Caki2 (cell line): ENCODE measurements at places on chromosomes 7 and 10. TPM values are rescaled to one million over a fixed set of nuclear protein-coding genes. Genes with fewer than 3 reads are reported as not detected.

The ANKRD30A gene
- not detected in 2 replicates for total RNA-seq

- DNase-seq, result no peak
These were observed 128.7 kb downstream of the C10orf105 start for GRCh38 chr10:71590781-71591350.

- no peak for DNase-seq
These were observed 1.4 kb downstream of the SUPV3L1 start for GRCh38 chr10:69181433-69181832.

DNA sequence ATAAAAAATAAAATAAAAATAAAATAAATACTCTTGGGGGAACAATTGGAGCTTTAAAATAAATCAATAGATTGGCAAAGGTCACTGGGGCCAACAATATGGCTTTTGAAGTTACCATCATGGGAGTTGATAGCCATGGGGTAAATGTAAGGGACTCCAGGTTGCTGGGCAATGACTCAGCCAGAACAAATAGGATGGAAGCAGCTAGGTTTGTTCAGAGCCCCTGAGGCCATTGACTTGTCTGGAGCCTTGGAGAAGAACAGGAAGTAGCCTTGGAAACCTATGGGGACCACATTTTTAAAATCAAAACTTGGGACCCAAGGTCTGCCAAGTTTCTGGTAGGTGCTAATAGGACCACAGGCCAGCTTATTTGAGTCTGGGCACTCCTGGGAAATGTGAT, 20.2 kb upstream of the FRA10AC1 start:
- no peak for DNase-seq

GRCh38 chr10:125684581-125684980, 1.6 kb upstream of the TEX36 start:
- DNase-seq, result no peak

The ADCY1 gene
- 0.32 TPM in 1 of 2 replicates, not detected in the other for total RNA-seq

- DNase-seq, result no peak
These were observed 2.0 kb upstream of the ARPC1B start for GRCh38 chr7:99372275-99373090.

The VGF gene
- 0.14 and 0.74 TPM in 2 replicates for total RNA-seq

DNA sequence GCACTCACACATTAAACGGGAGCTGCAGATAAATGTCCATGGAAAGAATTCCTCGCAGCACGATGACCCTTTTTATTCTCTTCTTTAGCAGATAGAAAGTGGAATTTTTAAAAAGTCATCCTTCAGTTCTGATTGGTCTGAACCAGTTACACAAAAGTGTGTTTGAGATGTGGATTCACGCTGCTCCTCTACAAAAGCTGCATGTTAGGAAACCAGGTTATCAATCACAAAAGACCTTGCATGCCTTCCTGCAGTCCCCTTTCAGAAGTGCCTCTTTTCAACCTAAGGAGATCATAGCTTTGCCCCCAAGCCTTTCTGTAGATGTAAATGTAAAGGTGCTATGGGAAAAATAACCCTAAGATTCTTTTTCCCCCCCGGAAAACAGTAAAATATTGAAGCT, 299.7 kb downstream of the PLXDC2 start:
- DNase-seq, result no peak

The BMPER gene
- total RNA-seq, result not detected in 2 replicates

The SYNPO2L gene
- not detected in 2 replicates for total RNA-seq

GRCh38 chr7:71824006-71824760, 588.0 kb downstream of the CALN1 start:
- DNase-seq, result no peak

The FAM20C gene
- total RNA-seq, result 26.8 and 28.8 TPM in 2 replicates

DNA sequence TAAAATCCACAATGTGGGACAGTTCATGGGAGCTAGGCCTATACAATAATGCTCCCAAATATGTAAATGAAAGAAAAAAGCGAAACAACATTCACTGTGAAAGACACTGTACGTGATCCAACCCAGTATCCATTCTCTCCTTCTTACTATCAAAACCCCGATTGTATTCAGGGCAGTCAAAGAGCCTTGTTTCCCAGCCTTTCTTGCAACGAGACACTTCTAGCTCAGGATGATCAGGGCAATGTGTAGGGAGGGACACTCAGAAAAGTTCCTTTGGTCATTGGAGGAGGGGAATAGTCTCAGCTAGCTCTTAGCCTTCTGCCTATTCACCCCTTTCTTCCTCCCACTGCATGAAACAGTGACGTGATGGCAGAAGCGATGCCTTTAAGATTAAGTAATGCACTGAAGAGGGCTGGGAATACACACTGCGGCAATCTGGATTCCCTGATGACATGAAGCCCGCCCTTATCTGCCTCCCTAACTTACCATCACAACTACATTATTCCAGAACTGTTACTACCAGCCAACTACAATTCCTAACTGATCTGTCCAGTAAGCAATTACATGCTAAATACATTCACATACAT, 27.3 kb downstream of the UBE2H start:
- no peak for DNase-seq

- no peak for DNase-seq
These were observed 196.4 kb downstream of the SDHAF3 start for GRCh38 chr7:97313900-97314299.

DNA sequence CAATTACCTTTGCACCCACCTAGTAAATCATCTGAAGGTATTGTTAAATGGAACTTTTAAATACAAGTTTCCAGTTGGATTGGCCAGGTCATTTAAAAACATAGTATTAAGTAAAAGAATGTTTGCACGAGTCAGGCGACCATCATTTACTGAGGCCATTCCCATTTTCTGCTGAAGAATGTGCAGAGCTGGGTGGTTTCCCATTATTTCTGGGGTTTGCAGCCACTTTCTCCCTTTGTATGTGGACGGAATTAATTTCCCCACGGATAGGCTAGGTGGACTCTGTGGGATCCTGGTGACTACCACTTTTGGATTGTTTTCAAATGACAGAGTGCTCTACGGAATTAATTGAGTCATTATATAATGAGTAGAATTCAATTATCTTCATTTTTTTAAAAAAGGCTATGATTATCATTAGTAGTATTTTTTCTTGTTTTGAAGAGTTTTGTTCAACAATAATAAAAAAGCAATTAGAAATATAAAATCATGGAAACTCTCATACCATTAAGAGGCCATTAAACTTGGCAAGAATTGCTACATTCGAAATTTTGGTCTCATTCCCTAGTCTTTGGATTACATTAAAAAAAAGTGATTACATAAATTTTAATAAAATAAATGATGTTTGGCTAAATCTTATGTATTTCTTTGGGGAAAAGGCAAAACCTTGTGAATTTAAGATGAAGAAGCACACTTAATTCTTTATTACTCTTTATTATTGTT, 120.4 kb upstream of the FZD8 start:
- DNase-seq, result no peak

DNA sequence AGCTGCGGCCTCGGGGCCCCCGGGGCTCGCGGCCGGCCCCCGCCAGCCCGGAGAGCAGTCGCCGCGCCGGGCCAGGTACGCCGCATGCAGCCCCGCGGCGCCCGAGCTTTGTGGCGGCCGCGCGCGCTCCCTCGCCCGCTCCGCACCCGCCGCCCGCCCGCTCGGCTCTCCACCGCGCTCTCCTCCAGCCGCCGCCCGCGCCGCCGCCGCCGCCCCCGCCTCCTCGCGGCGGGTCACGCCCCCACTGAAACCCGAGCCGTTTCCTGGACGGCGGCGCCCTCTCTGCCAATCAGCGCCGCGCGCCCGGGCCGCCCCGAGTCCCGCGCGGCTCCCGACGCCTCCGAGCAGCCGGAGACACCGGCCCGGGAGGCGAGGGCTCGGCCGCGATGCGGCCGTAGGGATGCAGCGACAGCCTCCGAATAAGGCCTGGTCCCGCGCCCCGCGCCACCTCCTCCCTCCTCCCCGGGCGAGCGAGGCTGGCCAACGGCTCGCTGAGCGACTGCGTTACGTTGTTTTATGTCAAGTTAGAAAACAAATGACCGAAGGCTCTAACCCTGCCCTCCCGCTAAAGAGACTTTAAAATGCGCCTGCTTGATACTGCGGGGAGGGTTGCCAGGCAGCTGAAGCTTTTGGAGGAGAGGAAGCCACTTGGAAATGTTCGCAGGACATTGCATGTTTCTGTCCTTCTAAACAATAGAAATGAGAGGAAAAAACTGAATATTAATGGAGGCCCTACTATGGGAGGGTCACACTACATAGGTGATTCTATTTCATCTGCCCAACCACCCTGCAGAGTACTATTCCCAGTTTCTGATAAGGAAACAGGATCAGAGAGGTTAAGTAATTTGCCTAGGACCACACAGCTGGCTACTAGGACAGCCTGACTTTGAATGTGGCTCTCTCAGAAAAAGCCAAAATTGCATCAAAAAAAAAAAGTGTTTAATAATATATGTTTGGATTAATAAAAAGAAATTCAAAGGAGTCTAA, at the start of gene FGFR2:
Gene FGFR2, minus strand, starts transcription at position 182 of the 987 bp plus-strand sequence. CDS start 4,627 bp downstream, outside the sequence.
- DNase-seq, result peak; percentile 86

The DENND10 gene
- 17.5 and 57.5 TPM in 2 replicates for total RNA-seq

The NUTM2A gene
- total RNA-seq, result 1.7 TPM in 1 of 2 replicates, not detected in the other

The NUTM2E gene
- total RNA-seq, result not detected in 2 replicates

The SDK1 gene
- total RNA-seq, result 8.7 and 9.1 TPM in 2 replicates

DNA sequence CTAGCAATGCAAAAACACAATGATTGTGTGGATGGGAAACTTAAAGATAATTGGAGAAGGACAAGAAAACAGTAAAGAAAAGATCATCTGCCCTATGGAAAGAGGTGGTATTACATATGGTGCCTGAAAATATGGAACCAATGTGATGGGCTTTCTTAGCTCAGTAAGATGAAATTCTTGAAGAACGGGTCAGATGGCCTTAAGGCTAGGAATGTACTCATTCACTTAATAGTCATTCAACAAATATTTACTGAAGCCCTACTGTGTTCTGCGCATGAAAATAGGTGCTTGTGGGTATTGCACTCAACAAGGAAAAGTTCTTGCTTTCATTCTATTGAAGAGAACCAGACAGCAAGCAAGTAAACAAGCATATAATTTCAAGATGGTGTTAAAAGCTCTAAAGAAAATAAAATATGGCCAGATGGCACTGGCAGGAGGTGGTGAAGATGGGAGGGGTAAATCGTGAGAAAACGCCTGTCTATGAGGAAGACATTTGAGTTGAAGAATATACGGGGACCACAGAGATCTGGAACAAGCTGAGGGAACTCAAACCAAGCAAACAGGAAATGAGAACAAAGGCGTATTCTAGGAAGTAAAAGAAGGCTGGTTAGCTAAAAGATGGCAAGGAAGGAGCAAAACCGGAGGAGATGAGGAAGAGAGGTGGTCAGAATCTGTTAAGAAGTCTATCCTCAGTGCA, 179.7 kb downstream of the ANK3 start:
- DNase-seq, result no peak

The EN2 gene
- 1.3 and 6.7 TPM in 2 replicates for total RNA-seq

GRCh38 chr10:113226399-113226798, 276.4 kb downstream of the TCF7L2 start:
- DNase-seq, result no peak

The OGDH gene
- total RNA-seq, result 33.4 and 56.0 TPM in 2 replicates

The CLEC2L gene
- total RNA-seq, result not detected in 2 replicates

GRCh38 chr10:3395458-3395861, 222.9 kb upstream of the PITRM1 start:
- DNase-seq, result no peak

- no peak for DNase-seq
These were observed 8.7 kb downstream of the ANKRD1 start for GRCh38 chr10:90912174-90912573.

- DNase-seq, result no peak
These were observed 172.5 kb downstream of the ARHGAP21 start for GRCh38 chr10:24551161-24551560.

DNA sequence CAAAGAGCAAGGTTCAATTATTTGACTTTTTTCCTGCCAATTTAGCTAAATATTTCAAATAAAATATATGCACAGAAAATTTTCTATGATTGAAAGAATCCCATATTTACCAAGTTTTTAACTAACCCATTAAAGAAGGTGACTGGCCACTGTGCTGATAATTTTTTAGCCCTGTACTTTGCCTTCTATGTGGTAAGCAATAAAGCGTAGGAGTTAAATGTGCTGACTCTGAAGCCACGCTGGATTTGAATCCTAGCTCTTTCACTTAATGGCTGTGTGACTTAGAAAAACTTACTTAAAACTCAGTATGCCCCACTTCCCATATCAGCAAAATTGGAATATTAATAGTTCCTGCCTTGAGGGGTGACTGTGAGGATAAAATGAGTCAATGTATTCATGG, 82.1 kb downstream of the NEUROD6 start:
- no peak for DNase-seq

The IGFBP1 gene
- 0.20 and 1.8 TPM in 2 replicates for total RNA-seq

DNA sequence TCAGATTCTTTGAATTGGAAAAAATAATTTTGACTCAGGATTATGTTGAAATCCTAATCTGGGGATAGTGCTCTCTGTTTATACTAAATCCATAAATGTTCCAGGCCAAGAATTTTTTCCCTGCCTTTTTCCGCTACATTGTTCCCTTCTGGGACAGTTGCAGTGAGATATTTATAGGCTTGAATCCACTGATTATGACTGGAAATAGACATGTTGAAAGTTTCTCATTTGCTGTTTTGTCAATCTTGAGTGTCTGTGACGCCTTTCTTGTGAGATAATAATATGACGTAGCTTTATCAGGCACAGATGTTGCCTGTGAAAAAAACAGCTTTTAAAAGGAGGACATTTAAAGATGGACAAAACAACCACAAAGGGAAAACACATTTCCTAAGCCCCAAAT, 155.9 kb downstream of the ARID5B start:
- no peak for DNase-seq

- DNase-seq, result no peak
These were observed 80.0 kb downstream of the SHH start for GRCh38 chr7:155732286-155732685.

DNA sequence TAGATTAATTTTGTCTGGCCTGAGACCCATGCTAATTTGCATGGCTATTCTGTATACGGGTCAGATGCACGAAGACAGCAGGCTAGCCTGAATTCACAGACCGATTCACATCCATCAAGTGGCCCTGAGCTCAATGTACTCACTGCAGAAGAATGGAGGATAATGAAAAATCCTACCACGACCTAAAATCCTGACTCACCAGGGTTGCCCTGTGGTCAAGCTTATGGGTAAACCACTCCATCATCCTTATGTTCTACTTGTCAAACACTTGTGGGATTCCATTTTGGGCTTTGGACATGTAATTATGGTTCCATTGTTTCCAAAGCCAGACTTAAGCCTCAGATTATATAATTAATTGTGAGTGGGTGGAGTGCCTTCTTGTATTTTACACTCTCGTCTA, 110.4 kb upstream of the ZNF438 start:
- DNase-seq, result peak; percentile 56
